ENCODE measurements at places on chromosomes 12 and 14.

- no peak for DNase-seq
Observed at GRCh38 chr12:103318566-103318965, 177.2 kb downstream of the C12orf42 start.

DNA sequence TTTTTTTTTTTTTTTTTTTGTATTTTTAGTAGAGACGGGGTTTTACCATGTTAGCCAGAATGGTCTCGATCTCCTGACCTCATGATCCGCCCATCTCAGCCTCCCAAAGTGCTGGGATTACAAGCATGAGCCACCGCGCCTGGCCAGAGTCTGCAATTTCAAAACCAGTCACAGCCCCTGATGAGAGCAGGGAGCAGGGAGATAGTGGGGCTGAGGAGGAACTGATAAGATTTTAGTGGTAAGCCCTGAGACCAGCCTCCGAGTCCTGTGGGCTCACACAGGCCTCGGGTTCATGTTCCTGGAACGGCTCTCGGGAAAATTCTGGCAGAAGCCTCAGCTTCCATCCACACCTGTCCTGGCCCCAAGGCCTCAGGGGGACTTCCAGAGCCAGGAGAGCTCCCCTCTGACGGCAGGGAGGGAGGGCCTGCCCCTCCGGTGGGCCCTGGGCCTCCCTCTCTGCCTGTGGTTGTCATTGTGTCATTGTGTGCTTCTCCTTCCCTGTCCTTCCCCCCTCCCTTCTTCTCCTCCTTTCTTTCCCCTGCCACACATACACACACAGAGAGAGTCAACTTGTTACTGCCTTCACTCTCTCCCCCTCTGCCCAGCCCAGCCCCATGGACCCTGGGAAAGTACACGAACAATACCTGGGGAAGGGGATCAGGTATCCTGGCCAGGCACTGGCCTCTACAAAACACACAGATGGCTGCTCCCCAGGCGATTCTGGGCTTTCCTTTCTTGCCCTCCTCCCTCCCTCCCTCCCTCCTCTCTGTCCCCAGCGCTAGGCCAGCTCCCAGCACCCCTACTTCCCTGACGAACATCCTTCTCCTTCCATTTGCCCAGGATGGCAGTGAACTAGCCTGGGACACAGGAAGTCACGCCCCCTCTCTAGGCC, 294.1 kb downstream of the DPF3 start:
- DNase-seq, result no peak

GRCh38 chr12:104181313-104181712, 34.3 kb upstream of the TXNRD1 start:
- DNase-seq, result no peak

- no peak for DNase-seq
Observed at GRCh38 chr14:102295270-102295669, 9.7 kb downstream of the MOK start.

DNA sequence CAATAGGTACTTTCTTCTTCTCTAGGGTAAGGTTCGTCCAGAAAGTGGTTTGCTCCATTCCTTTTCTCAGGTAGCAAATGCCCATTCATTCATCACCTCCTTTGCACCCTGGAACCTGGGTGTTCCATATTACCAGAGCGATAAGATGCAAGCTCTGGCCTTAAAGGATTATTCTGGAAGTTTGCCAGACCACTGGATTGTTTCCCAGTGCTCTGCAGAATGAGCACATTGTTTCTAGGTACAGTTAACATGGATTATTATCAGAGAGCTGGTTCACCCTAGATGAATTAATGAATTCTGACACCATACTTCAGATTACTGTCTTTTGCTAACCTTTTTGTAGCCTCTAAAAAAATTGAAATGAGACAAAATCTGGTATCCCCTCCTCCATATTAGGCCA, 170.9 kb upstream of the BMP4 start:
- DNase-seq, result no peak

DNA sequence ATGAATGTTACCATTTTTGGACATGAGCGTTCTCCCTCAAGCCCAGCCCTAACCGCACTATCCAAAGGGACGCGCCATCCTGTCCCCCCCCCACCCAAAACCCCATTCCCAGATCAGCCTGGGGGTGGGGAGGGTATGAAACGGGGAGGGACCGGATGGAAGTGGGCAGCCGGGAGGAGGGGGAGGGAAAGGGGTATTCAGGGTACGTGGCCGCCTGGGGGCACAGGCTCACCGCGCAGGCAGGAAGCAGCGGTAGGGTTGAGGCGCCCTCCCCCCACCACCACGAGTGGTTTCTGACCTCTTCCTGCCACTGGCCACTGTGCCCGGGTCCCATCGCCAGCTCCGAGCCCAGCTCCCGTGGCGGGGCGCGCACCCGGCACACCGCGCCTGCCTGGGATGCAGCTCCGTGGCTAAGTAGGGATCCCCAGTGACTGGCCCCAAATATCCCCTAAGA, 1.4 kb downstream of the ACTN1 start:
- peak; percentile 71 for DNase-seq

- no peak for DNase-seq
Observed at GRCh38 chr14:68728342-68729106, 64.3 kb downstream of the ZFP36L1 start.

GRCh38 chr14:79383031-79383430, 828.3 kb downstream of the DIO2 start:
- no peak for DNase-seq

DNA sequence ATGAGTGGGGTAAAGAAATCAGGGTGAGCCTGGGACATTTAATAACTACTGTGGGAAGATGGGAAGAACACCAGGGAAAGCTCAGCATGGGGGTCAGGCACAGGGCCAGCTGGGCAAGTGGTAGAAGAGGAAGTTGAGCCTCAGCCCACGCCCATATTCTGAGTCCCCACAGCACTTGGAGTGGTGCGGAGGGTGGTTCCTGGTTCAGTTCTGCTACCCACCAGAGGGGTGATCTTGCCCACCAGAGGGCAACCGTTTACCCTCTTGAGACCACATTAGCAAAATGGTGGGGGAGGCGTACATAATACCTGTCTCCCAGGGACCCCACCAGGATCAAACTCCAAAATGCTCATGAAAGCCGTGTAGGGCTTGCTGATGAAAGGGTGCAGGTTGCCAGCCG, 16.8 kb upstream of the ANKRD33 start:
- no peak for DNase-seq

DNA sequence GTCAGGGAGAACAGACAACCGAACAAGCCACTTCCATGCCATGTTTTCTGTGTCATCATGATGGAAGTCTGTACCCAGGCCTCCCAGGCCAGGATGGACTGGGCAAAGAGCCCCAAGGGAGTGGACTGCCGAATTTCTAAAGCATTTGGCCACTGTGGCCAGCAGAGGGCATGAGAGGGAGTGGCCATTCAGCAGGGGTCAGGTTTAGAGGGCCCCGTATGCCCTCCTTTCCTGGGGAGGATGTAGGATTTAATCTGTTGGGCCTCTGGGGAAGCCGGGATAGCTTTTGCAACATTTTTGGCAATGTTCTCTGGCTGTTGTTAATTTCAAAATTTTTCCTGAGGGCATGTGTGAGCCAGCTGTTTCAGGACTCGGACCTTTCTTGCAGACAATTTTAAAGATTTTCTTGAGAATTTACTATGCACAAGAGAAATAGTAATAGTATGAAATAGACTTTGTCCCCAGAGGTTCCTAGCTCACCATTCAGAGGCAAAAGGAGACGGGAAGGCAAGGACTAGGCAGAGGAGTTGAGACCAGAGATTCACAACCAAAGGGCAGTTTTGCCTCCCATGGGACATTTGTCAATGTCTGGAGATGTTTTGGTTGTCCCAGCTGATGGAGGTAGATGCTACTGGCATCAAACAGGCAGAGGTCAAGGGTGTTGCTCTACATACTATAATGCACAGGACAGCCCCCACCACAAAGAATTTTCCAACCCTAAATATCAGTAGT, 18.0 kb downstream of the ACACB start:
- DNase-seq, result no peak

GRCh38 chr12:50986966-50987737, 34.8 kb downstream of the HIGD1C start:
- DNase-seq, result peak; percentile 64

DNA sequence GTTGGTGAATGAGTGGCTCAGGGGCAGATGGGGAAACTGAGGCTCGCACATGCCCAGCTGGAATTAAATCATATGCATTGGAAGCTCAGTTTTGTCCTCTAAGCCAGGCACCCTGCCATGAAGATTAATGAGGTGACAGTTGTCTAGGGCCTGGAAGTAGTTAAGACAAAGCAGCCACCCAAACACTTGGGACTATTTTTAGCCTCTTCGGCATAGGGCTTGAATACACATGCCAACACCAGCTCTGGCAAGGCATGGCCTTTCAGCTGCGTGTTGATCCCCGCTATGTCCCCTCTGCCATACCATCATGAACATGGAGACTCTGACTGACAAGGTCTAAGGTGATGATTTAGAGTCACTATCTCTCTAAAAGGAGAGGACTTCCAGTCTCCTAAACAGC, 250.2 kb downstream of the KSR2 start:
- no peak for DNase-seq

DNA sequence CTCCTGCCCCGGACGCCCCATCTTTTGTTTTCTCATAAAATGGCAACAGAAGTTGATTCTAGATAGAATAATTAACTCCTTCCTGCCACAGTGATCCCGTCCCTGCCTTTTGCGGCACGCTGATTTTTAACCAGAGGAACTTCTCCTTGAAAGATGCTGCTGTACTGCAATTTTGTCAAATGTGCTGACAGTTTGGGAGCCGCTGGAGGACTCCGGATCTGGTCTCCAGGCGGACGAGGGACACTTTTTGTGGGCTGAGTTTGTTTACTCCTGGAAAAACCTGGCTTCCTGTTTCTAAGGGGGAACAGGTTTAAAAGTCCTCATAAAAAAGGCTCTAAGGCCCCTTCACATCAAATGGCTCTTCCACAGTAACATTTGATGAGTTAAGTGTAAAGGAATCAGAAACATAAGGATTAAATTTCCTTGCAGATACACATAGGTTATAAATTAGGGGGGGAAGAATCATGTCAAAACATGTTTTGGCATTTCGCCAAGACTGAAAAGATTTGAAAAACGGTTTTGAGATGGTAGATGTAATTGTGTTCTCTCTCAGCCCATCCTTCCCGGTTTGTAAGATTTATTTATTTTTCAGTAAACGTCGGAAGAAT, 15.5 kb downstream of the FZD10 start:
- DNase-seq, result no peak

DNA sequence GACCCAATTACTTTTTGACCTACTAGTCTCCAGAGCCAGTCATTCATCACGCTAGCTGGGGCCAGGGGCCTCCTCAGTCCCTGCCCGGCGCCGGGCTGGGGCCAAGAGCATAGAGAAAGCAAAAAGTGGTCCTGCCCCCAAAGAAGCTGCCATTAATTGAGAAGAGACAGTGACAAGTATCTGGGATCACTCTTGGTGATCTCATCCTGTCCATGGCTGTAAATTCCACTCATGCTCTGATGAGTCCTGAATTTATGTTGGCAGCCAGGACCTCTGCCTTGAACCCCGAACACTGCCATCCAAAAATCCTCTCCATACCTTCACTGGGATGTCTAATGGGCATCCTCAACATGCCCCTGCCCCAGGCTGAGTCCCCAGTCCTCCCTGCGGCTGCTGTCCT, 34.4 kb upstream of the DLK1 start:
- no peak for DNase-seq

DNA sequence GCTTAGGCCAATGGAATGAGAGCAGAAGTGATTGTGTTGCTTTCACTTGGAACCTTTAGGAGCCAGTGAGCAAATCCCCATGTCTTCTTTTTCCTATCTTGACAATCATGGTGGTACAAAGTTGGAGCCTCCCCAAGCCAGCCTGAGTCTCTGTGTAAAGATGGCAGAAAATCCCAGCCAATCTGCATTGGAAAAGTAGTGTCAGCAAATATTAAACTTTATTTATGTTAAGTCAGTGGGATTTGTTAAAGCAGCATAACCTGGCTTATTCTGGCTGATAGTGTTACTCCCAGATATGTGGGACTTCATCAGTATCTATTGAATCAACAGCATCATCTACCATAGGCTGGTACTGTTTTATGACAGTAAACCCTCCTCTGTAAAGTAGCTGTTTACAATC, 2.2 kb upstream of the NUAK1 start:
- no peak for DNase-seq

DNA sequence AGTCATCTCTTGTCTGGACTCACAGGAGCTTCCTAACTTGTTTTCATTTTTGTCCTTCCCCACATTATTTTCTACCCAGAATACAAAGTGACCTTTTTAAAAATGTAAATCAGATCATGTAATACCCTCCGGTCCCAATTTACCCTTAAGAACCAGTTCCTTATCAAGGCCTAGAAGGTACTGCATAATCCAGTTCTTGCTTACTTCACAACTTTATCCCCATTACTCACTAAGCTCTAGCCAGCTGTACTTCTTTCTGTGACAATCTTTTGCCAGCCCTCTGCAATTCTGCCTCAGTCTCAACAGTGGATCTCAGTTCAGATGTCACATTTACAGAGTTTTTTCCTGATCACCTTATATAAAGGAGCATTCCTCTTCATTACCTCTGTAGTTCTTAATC, 11.6 kb downstream of the RAP1B start:
- DNase-seq, result no peak

GRCh38 chr14:94171208-94171607, 2.9 kb upstream of the PPP4R4 start:
- DNase-seq, result no peak

- peak; percentile 54 for DNase-seq
Observed at GRCh38 chr14:50542941-50543418, 10.6 kb upstream of the MAP4K5 start.

DNA sequence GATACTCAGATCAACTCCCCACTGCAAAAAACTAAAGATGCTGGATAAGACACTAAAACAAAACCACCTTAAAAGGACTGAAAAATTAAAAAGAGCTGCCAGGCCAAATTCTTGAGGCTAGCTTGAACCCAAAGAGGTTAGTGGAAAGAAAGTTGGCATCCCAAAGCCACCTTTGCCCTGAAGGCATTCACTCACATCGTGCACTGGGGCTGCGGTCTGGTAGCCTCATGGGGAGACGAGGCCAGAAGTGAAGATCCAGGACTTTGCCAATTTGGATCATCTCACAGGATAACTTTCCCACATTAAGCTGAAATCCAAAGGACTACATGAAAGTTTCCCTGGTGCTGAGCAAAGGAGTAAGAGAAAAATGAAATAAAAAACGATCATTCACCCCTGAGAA, 63.9 kb downstream of the EFCAB11 start:
- DNase-seq, result no peak

DNA sequence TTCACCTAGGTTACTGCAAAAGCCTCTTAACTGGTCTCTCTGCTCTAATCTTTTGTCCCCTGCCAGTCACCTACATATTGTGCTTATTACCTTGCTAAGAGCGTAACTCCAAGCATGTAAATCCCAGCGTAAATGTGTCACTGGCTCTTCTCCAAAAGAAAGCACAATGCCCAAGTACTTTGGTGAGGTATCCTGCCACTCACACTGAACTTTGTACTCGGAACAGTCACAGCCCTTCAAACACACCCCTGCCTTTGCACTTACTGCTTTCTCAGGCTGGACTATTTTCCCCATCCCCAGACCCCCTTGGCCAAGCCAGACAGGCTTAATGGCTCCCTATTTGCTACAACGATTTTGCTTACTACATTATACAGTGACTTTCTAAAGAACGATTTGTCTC, 31.7 kb downstream of the GALNT4 start:
- no peak for DNase-seq

- no peak for DNase-seq
Observed at GRCh38 chr14:103520269-103520656, 2.4 kb downstream of the CKB start.

All from activated naive CD4-positive, alpha-beta T cell treated with anti-CD3 and anti-CD28 coated beads for 36 hours (primary cell).